ENCODE measurements at places on chromosomes 1 and 21.

DNA sequence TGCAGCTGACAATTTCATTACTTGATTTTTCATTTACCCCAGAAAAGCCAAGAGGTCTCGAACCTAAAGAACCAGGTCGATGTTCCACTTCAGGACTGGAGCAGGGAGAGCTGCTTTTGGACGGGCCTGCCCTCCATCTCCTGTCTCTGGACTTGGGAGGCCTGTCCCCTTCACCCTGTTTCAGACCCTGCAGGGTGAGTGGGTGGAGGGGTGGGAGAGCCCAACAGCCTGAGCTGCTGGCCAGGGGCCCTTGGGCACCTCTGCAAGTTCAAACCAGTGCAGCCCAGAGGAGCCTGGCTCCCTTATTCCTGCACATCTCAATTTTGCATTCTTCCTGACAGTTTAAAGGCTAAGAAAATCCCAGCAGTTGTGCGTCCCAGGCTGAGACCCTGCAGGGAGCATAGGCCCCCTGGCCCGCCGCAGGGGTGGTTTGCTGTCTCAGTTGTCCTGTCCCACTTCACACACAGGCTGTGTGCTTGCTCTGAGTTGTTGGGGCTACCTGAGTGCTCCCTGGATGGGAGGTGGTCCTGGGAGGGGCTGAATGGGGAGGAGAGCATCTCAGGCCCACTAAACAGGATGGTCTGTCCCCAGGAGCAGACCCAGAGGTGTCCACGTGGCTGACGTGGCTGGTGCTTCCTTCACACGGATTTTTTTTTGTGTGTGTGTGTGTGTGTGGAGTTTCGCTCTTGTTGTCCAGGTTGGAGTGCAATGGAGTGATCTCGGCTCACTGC lies 443.7 kb downstream of the PTPRU start:
- DNase-seq: no peak

DNA sequence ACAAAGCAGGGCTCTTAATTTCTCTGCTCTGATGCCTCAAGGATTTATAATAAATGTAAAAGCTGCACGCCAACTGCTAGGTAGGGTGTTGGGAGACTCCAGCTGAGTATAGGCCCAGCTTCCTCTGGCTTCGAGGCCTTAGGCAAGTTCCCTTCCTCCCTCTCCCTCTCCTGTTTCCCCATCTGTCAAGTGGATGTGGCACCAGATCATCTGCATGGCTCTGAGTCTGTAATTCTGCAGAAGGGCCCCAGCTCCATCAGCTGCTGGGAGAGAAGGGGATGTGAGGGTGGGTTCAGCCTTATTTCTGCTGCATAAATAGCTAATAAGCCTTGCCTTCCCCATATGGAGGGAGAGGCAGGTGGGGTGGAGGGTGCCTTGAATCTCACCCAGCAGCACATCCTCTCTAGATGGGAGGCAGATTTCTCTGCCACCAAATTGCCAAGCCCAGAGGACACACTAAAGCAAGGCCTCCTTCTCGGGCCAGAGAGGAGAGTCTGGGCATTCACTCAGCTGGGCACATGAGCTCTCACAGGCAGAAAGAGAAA lies 3.8 kb downstream of the TRIM62 start:
- DNase-seq: no peak

- DNase-seq: no peak
Observed at GRCh38 chr1:64110924-64111777, 92.3 kb upstream of the UBE2U start.

GRCh38 chr1:180505732-180506335 lies 3.5 kb upstream of the ACBD6 start:
- DNase-seq: no peak

- DNase-seq: no peak
Observed at GRCh38 chr1:200550367-200550766, 70.2 kb downstream of the KIF14 start.

GRCh38 chr1:145827966-145828365 lies 4.0 kb downstream of the POLR3C start:
- no peak for DNase-seq

DNA sequence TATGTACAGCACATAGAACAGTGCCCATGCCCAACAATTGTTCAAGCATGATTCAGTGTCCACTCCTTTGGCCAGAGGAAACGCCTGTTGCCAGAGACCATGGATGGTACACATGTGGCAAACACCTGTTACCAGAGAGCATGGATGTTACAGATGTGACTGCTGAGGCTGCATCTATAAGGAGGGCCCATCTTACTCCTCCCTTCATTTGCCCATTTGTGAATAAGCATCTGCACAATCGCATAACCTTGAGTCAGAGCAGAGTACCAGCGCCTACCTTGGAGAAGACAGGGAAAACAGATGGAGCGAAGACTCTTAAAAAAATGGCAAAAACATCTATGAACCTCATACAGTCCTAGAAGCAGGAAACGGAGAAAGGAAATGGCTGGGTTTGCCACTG lies 36.6 kb upstream of the CACHD1 start:
- no peak for DNase-seq

DNA sequence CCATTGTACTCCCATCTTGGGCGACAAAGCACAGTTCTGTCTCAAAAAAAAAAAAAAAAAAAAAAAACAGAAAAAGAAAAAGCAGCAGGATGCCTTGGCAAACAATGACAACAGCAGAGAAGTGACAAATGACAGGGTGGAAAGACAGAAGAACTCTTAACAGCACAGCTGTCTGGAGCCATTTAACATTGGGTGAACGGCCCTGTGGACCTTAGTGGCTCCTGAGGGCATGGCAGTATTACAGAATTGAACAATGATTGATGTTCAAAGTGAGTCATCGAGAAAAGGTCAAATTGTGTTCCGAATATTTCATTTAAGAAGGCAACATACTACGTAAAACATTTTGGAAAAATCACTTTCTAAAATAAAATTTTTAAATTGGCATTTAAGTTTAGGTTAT lies 30.0 kb downstream of the DNASE2B start:
- no peak for DNase-seq
